ENCODE measurements at places on chromosomes 12 and 14.

DNA sequence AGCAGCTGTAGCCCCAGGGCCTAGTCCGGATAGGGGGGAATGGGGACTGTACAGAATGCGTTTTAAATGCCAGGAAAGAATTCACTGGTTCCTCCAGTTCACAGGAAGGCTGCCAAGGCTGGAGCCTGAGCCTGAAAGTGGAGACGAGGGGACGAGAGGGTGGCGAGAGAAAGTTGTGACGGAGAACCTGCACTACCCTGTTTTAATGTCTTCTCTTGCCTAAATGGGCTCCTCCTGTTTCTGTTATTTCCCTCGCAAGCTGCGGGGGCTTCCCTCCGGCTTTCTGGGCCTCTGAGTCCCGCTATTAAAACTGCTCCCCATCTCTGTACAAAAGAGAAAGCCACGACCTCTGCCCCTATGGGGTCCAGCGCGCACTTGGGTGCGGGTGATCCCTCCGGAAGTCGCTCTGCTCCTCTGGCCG, 4.5 kb downstream of the C1QL4 start:
- DNase-seq = no peak

GRCh38 chr14:68211421-68211820, 391.8 kb downstream of the RAD51B start:
- no peak for DNase-seq

DNA sequence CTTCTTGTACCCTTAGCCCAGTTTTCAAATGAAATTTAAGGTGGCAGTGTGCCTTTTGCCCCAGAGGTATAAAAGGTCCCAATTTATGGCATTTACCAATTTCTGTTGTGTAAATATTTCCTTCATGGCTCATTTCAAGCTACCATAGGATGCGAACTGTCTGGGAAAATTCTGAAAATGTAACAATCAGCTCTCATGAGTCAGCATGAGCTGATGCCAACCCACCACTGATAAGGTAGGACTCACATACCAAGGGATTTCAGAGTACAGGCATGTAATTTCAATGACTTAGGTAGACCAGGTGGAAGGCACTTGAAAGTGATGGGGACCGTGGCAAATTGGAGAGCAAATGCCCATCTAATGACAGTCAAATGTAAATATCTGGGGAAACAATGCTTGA, 169.5 kb downstream of the TTC8 start:
- no peak for DNase-seq

DNA sequence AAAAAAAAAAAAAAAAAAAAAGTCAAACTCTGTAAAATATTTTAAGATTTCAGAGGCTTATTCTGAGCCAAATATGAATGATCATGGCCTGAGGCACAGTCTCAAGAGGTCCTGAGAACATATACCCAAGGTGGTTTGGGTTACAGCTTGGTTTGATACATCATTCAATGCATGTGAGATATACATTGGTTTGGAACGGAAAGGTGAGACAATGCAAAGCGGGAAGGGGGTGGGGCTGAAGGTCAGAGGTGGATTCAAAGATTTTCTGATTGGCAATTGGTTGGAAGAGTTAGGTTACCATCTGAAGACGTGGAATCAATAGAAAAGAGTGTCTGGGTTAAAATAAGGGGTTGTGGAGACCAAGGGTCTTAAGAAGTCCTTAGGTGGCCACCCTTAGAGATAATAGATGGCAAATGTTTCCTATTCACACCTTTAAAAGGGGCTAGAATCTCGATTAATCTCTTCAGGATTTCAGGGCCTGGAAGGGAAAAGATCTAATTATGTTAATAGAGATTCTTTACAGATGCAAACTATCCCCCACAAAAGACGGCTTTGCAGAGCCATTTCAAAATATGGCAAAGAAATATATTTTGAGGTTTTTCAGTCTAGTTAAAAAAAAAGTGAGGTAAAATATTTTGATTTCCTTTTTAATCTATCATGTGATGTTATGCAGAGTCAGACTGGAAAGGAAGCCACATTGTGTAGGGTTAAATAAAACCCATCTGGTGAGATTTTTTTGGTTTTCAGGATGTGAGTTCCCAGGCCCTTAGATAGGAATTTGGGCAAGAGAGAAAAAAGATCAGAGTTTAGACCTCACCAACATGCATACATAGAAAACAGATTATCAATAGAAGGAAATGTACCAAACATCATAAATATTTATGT, 173.8 kb upstream of the CNOT2 start:
- no peak for DNase-seq

DNA sequence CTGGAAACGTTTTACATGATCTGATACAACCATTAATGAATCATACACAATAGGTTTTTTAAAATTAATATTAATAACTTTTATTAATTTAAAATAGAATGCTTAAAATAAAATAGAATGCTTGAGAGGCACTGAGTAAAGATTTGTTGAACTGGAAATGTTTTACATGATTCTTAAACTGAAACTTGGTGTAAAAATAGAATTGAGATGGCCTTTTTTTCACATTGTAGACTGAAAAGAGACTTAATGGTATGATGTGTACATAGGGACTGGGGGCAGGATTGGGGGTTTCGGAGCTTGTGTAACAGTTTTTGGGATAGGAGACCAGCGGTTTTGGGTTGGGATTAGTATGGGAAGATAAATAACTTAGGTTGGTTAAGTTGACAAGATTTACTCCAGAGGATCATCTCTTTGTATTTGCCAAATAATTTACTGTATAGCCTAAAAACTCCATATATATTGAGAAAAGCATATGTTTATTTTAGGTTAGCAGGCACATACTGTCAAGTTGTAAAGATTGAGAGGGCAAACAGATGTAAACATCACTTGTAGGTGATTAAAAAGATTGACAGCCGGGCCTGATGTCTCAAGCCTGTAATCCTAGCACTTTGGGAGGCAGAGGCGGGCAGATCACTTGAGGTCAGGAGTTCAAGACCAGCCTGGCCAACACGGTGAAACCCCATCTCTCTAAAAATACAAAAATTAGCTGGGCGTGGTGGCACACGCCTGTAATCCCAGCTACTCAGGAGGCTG, 2.0 kb upstream of the ZNF410 start:
- no peak for DNase-seq

GRCh38 chr14:50083467-50084337, 32.7 kb downstream of the VCPKMT start:
- no peak for DNase-seq

DNA sequence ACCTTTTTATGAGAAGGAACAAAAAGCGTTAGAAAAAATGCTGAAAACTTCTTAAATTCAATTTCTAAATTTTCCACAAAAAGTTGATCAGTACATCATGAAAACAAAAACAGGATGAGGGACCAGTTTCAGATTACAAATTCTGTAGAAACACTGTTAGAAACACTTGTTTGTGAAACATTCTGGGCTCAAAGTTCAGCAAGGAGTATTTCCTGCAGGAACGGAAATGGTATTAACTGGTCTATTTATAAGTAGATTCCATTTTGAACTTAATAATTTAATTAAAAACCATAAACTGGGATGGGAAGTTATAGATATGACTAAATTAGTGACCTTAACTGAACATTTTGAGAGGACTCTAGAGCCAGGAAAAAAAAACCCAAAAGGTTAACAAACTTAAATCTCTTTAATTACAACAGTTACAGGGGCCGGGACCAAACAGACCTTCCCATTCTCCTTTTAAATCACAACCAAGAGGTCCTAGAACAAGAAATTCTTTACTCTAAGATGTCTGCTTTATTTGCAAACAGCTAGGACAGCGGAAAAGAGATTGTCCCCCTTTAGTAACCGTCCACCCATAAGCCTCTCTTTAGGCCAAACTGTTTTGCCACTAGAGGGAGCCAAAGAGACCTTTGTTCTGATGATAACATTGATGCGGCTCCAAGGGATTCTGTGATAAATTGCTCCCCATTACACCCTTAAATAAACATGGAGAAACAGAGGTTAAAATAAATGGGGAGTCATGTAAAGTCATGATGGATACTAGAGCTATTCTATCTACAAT, 69.0 kb upstream of the RERGL start:
- no peak for DNase-seq

GRCh38 chr12:49068879-49069506, 786 bp downstream of the RHEBL1 start:
- no peak for DNase-seq

GRCh38 chr14:102940729-102941362, 18.4 kb downstream of the AMN start:
- DNase-seq = no peak

- DNase-seq = no peak
These were observed 11.4 kb upstream of the ART4 start for GRCh38 chr12:14854586-14855183.

DNA sequence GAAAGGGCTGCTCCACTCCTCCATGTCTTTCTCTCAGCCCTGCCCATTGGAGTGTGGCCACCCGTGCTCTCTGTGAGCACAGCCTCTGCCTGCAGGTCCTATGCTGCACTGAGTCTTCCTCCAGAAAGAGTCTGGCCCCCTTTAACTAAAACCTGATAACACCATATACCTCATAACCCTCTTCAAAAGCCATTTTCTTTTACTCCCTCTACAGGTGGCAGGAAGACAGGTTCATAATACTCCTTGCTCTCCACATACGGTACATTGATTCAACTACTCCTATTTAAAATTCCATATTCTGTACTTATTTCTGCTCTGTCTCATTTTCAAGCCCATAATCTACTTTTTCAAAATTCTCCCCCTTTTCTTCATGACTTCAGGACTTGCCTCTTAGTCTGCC, 144.0 kb downstream of the HELB start:
- no peak for DNase-seq

DNA sequence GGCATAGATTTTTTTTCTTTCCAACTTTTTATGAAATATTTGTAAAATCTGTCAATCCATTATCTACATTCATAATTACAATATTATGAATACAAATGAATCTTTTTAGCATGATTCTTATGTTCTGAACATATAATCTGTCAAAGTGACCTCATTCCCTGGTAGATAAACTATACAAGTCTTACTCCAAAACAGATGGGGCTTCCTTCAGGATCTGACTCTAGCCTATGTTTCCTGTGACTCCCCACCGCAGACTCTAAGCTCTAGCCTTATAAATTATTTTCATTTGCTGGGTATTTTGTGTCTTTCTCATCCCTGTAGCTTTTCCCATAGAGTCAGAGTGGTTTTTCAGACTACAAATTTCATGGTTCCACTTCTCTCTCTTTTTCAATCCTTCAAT, 202.1 kb upstream of the KITLG start:
- DNase-seq = no peak

GRCh38 chr14:55780156-55780946, 200.3 kb downstream of the KTN1 start:
- DNase-seq = no peak

DNA sequence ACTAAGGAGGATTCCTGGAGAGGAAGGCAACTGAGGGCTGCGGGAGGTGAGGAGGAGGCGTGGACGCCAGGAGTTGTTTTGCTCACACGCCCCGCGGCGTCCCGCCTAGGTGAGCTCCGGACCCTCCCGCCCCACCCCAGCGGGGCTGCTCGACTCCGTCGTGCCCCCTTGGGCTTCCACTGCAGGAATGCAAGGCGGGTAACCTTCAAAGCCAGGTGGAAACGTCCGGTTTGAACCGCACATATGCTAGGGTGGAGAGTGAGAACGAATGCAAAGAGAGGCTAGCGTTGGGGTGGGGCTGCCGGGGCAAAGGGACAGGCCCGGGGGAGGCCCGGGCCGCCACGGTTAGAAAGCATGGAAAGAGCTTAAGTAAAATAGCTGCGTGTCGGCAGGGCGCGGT, 5.4 kb upstream of the DPPA3 start:
- no peak for DNase-seq

GRCh38 chr12:51187370-51187987, 14.5 kb upstream of the TFCP2 start:
- no peak for DNase-seq

DNA sequence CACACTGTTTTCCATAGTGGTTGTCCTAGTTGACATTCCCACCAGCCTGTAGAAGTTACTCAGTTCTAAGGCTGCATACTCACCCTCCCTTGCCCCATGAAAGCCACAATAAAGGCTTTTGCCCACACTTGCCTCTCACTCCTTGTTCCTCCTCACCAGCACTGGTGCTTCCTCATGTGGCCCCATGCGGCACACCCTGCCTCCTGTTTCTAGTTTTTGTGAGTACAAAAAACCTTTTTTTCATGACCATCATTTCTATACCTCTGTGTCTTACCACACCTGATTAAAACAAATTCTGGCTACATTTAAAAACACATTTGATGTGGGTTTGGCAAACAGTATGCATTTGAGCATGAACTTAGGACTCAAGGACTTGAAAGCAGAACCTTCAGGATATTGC, 40.7 kb upstream of the RIN3 start:
- no peak for DNase-seq

- DNase-seq = no peak
These were observed 82.2 kb downstream of the PPP2R5C start for GRCh38 chr14:101843665-101844064.

DNA sequence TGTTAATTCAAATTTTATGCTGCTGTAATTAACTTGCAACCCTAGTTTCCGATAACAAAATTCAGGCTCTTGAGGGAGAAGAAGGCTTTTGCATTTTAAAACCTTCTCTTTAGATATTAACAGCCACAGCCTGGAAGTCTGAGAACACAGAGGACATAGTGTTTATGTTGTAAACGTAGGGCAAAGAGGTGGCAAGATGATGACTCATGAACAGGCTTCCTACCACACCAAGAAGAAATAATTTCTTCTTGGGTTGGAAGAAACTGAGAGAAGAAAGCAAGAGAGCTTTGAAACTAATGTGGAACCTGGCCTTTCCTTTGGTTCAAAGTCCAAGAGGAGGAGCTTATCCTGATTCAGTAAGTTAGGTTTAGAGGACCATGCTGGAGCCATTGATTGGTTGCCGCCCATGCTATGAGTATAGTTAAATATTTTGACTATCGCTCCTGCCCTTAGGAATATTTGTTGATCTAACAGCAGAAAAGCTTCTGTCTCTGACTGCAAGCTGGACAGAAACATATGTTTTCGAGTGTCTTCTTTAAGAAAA, 31.8 kb downstream of the CCDC198 start:
- no peak for DNase-seq

DNA sequence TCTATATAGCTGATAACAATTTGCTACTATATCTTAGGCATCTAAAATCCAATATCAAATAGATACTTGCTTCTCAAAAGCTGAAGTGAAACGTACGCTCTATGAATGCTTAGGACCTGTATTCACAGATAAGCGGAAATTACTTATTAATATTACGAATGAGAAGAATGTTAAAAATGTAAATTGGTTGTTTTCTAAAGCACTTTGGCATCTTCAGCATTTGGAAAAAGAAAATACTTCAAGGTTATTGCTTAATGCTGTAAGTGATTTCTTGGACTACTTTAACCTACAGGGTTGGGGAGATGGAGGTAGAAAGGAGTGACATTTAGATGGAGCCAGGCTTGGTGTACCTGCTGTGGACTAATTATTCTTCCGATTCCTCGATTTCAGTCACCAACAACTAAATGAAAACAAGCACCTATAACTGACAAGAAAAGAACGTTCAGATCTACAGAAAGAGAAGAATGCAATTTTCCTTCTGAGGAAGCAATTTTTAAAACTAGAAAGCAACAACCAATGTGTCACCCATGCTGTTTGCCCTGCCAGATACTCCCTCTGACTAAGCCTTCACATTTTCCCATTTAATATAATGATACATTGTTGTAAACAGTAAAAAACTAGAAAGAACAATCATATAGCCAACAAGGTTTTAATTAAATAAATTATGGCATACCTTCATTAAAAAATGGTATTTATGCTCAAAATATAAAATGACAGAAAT, 49.3 kb downstream of the SLC25A21 start:
- no peak for DNase-seq
